Psoas muscle (tissue), 8 donors: ENCODE measurements at places on chromosomes 1 and 21. TPM values are rescaled to one million over a fixed set of nuclear protein-coding genes. Genes with fewer than 3 reads are reported as not detected.

MYBPH gene
- total RNA-seq = 106 TPM

RXRG gene
- 2.8 TPM for total RNA-seq

DISC1 gene
- total RNA-seq = 1.2 TPM

C1QB gene
- 34.3 TPM for total RNA-seq

ASB17 gene
- not detected for total RNA-seq

LCE3D gene
- total RNA-seq = not detected

GRCh38 chr1:66349242-66349641 lies 184.7 kb upstream of the SGIP1 start:
- H3K4me1 ChIP-seq = peaks cover 99% of the 10 kb centered on the region
- no peak for DNase-seq
- no peaks in the 10 kb centered on the region for H3K36me3 ChIP-seq
- H3K4me3 ChIP-seq = peak overlapping the region; percentile 31

GRCh38 chr1:111704240-111704639 lies 35.0 kb downstream of the INKA2 start:
- H3K4me1 ChIP-seq = no peaks in the 10 kb centered on the region
- no peaks in the 10 kb centered on the region for H3K27me3 ChIP-seq
- H3K4me3 ChIP-seq = no peak overlapping the region
- peaks cover 97% of the 10 kb centered on the region for H3K36me3 ChIP-seq
- no peak overlapping the region for H3K27ac ChIP-seq
- no peak for DNase-seq

- H3K27me3 ChIP-seq = no peaks in the 10 kb centered on the region
- DNase-seq = peak; percentile 49
- H3K4me3 ChIP-seq = no peak overlapping the region
- peaks cover 32% of the 10 kb centered on the region for H3K4me1 ChIP-seq
These were observed 3.7 kb downstream of the AURKAIP1 start for GRCh38 chr1:1371364-1371745.

DNA sequence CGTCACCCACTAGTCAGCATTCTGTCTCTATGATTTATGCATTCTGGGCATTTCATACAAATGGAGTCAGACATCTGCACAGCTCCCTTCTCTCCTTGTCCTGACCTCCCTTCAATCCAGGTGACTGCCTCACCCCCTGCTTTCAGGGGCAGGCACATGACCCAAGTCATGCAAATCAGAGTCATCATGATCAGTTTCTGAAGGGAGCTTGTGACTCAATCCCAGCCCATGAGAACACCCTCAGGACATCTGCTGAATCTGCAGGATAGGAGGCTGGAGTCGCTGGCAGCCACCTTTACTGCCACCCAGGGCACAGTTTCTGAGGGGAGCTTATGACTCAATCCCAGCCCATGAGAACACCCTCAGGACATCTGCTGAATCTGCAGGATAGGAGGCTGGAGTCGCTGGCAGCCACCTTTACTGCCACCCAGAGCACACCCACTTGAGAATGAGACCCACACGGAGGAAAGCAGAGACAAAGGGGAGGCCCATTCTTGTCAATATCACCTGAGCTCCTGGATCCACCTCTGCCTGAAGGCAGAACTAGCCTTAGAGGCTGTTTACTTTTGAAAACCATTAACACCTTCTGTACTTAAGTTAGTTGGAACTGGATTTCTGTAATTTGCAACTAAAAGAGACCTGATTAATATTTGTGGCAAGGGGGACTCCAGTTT lies 62.3 kb upstream of the SLC25A33 start:
- H3K4me3 ChIP-seq = no peak overlapping the region
- no peak for DNase-seq
- H3K27me3 ChIP-seq = peaks cover 8% of the 10 kb centered on the region
- H3K4me1 ChIP-seq = no peaks in the 10 kb centered on the region

GRCh38 chr1:10788592-10789006 lies 7.8 kb downstream of the CASZ1 start:
- no peaks in the 10 kb centered on the region for H3K36me3 ChIP-seq
- DNase-seq = peak; percentile 77
- H3K4me1 ChIP-seq = peaks cover 59% of the 10 kb centered on the region
- H3K27ac ChIP-seq = peak overlapping the region; percentile 99

DNA sequence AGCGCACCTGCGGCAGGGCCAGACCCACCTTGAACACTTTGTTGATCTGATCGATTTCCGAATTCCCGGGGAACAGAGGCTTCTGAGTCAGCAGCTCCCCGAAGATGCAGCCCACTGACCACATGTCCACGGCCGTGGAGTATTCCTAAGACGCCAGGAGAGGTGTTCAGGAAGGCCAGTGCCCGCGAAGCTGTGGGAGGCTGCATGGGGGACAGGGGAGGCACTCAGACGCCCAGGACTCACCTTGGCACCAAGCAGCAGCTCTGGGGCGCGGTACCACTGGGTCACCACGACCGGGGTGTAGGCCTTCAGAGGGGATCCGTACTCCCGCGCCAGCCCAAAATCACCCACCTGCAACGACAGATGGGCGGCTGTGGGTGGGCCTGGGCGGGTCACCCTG lies 11.2 kb upstream of the SLC35E2B start:
- peaks cover 25% of the 10 kb centered on the region for H3K36me3 ChIP-seq
- H3K4me1 ChIP-seq = no peaks in the 10 kb centered on the region
- no peak overlapping the region for H3K4me3 ChIP-seq
- H3K27me3 ChIP-seq = no peaks in the 10 kb centered on the region

DNA sequence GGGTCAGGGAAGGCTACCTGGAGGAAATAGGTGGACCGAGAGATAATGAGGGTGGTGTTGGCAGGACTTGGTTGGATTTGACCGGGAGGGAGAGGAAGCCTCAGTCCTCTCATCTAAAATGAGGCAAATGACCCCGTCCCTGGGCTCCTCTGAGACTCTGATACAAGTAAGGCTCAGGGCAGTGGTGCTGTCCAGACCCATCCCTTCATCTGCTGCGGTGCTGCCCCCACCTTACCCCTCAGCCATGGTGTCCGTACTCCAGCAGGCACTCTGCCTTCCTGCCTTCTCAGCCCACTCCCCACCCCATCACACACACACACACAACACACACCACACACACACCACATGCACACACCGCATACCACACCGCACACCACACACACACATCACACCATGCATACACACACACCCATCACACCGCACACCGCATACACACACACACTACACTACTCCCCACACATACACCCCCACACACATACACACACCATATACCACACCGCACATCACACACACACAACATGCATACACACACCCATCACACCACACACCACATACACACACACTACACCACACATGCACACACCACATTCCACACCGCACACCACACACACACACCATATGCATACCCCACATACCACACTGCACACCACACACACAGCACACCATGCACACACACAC lies 29.4 kb upstream of the SLC26A9 start:
- no peaks in the 10 kb centered on the region for H3K27me3 ChIP-seq
- peaks cover 12% of the 10 kb centered on the region for H3K4me1 ChIP-seq
- DNase-seq = no peak
- no peak overlapping the region for H3K4me3 ChIP-seq
- H3K27ac ChIP-seq = peak overlapping the region; percentile 50
- H3K36me3 ChIP-seq = no peaks in the 10 kb centered on the region

DNA sequence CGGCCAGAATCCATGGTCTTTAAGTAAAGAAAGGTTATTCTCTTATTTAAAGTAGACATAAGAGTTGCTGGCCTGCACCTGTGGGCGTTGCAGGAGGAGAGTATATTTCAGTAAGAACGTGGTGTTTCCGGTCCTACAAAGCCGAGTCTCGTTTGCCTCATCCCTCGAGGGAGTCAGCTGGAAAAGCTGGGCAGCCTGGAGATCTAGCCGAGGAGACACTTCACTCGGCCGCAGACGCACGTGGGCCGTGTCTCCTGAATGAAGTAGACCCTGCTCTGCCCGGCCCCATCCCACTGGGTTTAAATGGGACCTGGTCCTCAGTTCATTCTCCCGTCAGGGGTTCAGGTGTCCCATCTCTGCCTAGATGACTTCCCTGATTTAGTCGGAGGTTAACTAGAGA lies 14.9 kb downstream of the SLC45A1 start:
- H3K4me3 ChIP-seq = no peak overlapping the region
- no peaks in the 10 kb centered on the region for H3K4me1 ChIP-seq
- H3K27me3 ChIP-seq = no peaks in the 10 kb centered on the region
- H3K36me3 ChIP-seq = no peaks in the 10 kb centered on the region
- no peak overlapping the region for H3K27ac ChIP-seq
- DNase-seq = no peak

DNA sequence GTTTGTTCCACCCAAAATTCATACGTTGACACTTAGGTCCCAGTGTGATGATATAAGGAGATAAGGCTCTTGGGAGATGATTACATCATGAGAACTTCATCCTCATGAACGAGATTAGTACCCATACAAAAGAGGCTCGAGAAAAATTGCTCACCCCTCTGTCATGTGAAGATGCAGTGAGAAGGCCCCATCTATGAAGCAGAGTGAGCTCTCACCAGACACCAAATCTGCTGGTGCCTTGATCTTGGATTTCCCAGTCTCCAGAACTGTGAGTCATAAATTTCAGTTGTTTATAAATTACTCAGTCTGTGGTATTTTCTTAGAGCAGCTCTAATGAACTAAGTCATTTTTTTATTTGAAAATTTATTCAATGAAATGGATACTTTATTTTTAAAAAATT lies 42.6 kb upstream of the USP25 start:
- no peaks in the 10 kb centered on the region for H3K27me3 ChIP-seq
- H3K36me3 ChIP-seq = no peaks in the 10 kb centered on the region
- peaks cover 6% of the 10 kb centered on the region for H3K4me1 ChIP-seq
- H3K27ac ChIP-seq = no peak overlapping the region
- H3K4me3 ChIP-seq = no peak overlapping the region
- DNase-seq = no peak

GRCh38 chr1:108557296-108557695 lies 2.6 kb upstream of the EEIG2 start:
- no peaks in the 10 kb centered on the region for H3K4me1 ChIP-seq
- H3K27me3 ChIP-seq = no peaks in the 10 kb centered on the region
- no peaks in the 10 kb centered on the region for H3K36me3 ChIP-seq
- no peak overlapping the region for H3K4me3 ChIP-seq
- H3K27ac ChIP-seq = no peak overlapping the region

- H3K27ac ChIP-seq = no peak overlapping the region
- no peak for DNase-seq
- no peak overlapping the region for H3K4me3 ChIP-seq
These were observed 387.2 kb downstream of the PTPRU start for GRCh38 chr1:29623501-29623900.

- no peaks in the 10 kb centered on the region for H3K36me3 ChIP-seq
- DNase-seq = no peak
- H3K27me3 ChIP-seq = no peaks in the 10 kb centered on the region
- no peak overlapping the region for H3K4me3 ChIP-seq
- no peaks in the 10 kb centered on the region for H3K4me1 ChIP-seq
These were observed 58.4 kb upstream of the IFI44L start for GRCh38 chr1:78561856-78562255.

DNA sequence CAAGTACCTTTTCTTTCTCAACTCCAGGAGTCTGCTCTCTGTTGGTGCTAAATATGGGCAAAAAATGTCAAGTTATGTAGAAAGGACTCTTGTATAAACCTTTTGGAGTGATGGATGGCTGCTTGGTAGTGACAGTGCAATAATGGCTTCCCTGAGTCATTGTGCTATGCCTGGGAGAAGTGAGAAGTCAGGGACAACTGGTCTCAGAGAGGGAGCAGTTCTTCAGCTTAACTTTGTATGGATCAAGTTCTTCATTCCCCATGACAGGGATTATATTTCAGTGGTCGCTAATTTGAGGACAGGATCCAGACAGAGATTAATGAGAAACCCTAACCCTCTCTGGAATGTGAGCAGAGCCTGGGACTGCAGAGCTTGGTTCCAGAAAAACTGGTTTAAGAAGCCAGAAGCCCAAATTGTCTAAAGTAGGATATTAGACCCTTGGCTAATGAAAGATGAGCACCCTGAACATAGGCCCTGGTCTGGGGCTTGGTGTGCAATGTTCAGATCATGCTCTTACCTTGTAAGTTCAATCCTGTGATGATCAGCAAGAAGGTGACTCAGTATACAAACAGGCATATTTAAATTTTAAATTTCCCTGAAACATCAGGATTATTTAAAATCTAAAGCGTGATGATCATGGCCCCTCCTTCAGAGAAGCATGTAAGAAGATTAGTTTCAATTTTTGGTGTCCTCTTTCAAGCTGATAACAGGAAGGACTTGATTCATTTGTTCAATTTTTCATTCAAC lies 50.9 kb downstream of the NTMT2 start:
- H3K36me3 ChIP-seq = no peaks in the 10 kb centered on the region
- DNase-seq = no peak
- peaks cover 9% of the 10 kb centered on the region for H3K4me1 ChIP-seq
- H3K27me3 ChIP-seq = no peaks in the 10 kb centered on the region
- H3K4me3 ChIP-seq = no peak overlapping the region

DNA sequence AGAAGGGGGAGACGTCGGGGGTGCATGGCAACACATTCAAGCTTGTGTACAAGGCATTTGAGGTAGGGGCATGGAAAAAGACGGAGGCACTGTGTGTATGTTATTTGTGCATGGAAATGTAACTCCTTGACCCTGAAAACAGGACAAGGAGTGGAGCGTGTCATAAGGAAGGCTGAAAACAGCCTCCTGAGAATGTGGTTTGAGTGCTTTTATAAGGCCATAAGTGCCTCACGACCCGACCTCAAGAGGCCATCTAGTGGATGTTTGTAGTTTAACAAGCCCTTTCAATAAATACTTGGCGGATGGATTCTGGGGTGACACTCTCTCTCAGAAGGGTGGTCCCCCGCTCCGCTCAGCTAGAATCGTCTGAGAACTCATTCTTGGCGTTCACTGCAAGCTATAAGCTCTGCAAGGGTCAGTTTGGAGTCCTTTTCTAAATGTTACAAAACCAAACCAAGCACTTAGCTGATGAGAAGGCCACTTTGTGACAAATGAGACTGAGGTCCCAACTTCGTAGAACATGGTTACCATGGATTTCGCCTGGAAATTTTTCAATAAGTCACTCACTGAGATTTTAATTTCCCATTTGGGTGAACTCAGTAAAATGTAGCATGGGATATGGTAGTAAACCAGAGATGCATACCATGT lies 38.8 kb upstream of the CLCA4 start:
- H3K4me3 ChIP-seq = no peak overlapping the region
- H3K36me3 ChIP-seq = no peaks in the 10 kb centered on the region
- H3K4me1 ChIP-seq = no peaks in the 10 kb centered on the region
- no peaks in the 10 kb centered on the region for H3K27me3 ChIP-seq
- no peak for DNase-seq

- DNase-seq = no peak
- H3K27ac ChIP-seq = no peak overlapping the region
These were observed 52.5 kb upstream of the PPM1J start for GRCh38 chr1:112767646-112768045.

- peak; percentile 25 for DNase-seq
- H3K4me3 ChIP-seq = peak overlapping the region; percentile 48
- H3K27ac ChIP-seq = peak overlapping the region; percentile 75
- H3K36me3 ChIP-seq = no peaks in the 10 kb centered on the region
- no peaks in the 10 kb centered on the region for H3K27me3 ChIP-seq
These were observed 56.2 kb upstream of the SMYD2 start for GRCh38 chr1:214224611-214225354.

DNA sequence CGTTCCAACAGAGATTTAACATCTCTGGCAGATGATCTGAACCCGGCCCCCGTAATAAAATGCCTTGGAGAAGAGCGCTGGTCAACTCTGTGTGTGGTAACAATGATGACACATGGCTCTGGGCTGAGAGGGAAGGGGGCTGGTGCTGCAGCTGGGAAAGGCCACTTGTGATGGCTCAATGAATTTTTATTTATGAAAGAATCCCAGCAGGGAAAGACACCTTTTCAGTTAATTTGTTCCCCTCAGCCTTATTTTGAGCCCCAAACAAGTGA lies 59.4 kb downstream of the SYT6 start:
- H3K27ac ChIP-seq = no peak overlapping the region
- peak; percentile 56 for DNase-seq
- no peaks in the 10 kb centered on the region for H3K27me3 ChIP-seq
- no peaks in the 10 kb centered on the region for H3K36me3 ChIP-seq
- H3K4me3 ChIP-seq = no peak overlapping the region
